ENCODE measurements at places on chromosomes 1 and 21.
A peak's percentile ranks its signal among the peaks of the same experiment; 100 is the strongest.

DNA sequence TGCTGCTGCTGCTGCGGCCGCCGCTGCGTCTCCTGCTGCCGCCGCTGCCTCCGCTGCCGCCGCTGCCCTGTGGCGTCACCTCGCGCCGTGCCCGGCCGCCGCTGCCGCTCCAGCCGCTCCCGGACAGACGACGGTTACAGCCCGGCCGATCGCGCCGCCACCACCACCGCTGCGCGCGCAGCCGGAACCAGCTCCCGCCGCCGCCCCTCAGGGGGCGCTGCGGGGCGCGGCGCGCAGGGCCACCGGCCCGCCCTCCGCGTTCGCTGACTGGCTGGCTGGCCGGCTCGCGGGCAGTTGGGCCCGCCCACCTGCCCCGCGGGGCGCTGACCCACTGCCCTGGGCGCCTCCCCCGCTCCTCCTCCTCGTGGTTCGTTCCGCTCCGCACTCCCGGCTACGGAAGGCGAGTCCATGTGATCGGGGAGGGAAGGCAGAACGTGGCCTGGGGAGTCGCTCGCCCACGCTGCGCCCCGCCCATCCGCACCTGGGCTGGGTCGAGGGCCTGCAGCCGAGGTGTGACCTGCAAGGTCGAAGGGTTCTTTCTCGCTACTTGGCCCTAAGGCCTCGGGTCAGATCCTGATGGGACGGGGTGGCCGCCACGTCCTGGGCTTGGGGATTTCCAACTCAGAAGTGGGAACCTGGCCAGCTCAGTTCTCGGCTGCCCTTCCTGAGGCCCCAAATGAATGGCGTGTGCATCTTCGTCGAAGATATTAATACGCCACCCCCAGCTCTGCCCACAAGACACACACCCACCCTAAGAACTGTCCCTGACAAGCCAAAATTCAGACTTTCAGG, at the start of gene PTP4A2:
Gene PTP4A2 (minus strand): TSS at position 185 of the 792 bp plus-strand sequence. CDS start 19,303 bp downstream, outside the sequence.
- peak; percentile 85 for DNase-seq

GRCh38 chr21:27476696-27477095, 509.8 kb upstream of the ADAMTS5 start:
- DNase-seq = no peak

- no peak for DNase-seq
These were observed 2.1 kb upstream of the RGS1 start for GRCh38 chr1:192573499-192573898.

DNA sequence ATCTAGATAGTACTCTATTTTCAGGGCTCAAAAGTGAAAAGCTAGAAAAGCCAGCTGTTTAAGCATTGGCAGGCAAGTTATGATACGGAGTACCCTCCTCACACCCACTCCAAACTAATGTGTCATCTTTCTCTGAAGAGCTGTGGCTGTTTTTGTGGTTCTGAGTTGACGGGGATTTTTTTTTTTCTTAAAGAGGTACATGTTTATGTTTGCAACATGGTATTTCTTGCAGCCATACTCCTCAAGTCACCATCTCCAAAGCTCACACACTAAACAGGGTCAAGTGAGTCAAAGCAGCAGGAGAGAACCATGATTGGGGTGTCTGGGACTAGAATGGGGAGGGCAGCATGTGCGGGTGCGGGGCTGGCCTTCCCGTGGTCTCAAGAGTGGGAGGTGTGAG, 347.2 kb downstream of the DISC1 start:
- no peak for DNase-seq

GRCh38 chr1:46544561-46545240, 6.7 kb downstream of the KNCN start:
- no peak for DNase-seq

All from activated CD4-positive, alpha-beta T cell treated with anti-CD3 and anti-CD28 coated beads, Interleukin-2, amount 10 ng/mL, durations not matched to agents 7 days and 5 days (primary cell).